ENCODE measurements at places on chromosomes 1 and 21.

DNA sequence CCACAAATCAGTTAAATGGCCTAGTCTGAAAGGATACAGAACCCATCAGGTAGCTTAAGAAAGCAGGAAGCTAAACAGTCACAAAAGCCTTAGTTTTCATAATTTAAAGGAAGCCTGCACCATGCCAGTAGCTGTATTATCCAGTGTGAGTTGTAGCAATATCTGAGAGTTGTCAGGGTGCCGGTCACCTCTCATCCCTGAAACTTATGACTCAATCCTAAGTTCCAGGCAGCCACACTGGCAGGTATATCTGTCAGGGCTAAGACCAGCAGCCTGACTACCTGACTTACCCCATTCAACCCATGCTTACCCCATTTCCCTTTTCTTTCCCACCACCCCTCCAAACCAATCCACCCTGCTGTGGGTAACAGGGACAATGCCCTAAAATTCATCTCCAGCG lies 37.8 kb upstream of the LPAR3 start:
- DNase-seq, result no peak

DNA sequence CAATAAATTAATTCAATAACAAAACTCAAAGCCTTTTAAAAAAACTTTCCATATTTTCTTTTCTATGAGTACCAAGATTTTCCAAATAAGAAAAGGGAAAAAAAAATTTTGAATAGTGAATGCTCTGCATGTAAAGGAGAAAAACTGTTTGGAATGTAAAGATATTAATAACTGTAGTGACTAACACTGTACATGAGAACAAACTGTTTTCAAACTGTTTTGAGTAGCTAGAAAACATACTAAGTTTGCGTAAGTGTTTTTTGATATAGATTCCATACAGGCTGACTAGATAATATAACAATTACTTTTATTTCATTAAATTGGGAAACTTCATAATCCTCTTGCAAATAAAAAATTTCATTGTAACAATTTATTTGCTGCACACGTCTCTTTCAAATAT lies 150.5 kb downstream of the DPYD start:
- DNase-seq, result no peak

DNA sequence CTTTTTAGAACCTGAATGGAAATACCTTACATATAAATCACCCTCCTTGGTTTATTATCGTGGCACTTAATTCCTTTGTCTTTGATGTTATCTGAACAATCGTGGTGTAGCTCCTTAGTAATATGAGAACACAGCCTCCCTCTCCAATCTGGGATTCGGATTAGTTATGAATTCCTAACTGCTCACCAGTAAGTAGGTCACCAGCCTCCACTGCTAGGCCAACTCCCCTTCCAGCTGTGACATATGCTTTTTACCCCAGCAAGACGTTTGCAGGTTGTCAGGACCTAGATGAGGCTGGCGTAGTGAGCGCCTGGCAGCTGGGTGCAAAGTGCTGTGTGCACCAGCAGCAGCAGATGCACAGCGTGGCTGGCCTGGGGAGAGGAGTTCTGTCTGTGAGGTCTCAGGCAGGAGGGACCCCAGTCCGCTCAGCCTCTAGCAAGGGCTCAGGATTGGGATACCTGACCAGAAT lies 38.2 kb downstream of the NTPCR start:
- no peak for DNase-seq

- DNase-seq, result no peak
These were observed 12.9 kb downstream of the TOR3A start for GRCh38 chr1:179094818-179095217.

GRCh38 chr1:63847308-63847910 lies 73.6 kb downstream of the ROR1 start:
- DNase-seq, result no peak

DNA sequence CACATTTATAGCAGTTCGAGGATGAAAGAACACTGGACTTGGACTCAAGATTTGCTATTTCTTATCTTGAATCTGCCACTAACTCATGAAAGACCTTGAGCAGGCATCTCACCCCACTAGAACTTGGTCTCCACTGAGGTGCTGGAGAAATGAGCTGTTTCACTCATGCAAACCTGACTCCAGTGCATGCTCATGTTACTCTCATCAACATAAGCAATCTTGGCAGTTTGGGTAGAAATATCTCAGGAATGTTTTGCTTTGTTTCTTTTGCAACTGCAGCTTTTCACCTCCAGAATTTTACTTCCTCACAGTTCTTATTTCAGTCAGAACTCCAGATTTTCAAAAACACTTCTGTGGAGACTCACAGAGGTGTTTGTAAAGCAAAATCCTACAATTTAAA lies 46.2 kb upstream of the DAB1 start:
- DNase-seq, result no peak

- DNase-seq, result no peak
These were observed 177.9 kb downstream of the IGSF21 start for GRCh38 chr1:18285538-18285924.

GRCh38 chr1:164560121-164560541 lies 1.1 kb downstream of the PBX1 start:
- no peak for DNase-seq

- DNase-seq, result no peak
These were observed 2204.3 kb downstream of the MRPL39 start for GRCh38 chr21:23402929-23403520.

GRCh38 chr1:110710314-110710713 lies 35.6 kb upstream of the KCNA3 start:
- DNase-seq, result no peak

GRCh38 chr1:113605146-113605545 lies 154.1 kb downstream of the PHTF1 start:
- DNase-seq, result no peak

GRCh38 chr1:67677930-67678329 lies 7.1 kb upstream of the GADD45A start:
- DNase-seq, result no peak

- no peak for DNase-seq
These were observed 30.3 kb upstream of the ID3 start for GRCh38 chr1:23589585-23589986.

- no peak for DNase-seq
These were observed 15.7 kb downstream of the GPR157 start for GRCh38 chr1:9112961-9113880.

- no peak for DNase-seq
These were observed at the start of gene LYPD8 for GRCh38 chr1:248755517-248755916. LYPD8 (minus strand) TSS chr1:248755759; CDS start chr1:248751081, 4,678 bp downstream.

DNA sequence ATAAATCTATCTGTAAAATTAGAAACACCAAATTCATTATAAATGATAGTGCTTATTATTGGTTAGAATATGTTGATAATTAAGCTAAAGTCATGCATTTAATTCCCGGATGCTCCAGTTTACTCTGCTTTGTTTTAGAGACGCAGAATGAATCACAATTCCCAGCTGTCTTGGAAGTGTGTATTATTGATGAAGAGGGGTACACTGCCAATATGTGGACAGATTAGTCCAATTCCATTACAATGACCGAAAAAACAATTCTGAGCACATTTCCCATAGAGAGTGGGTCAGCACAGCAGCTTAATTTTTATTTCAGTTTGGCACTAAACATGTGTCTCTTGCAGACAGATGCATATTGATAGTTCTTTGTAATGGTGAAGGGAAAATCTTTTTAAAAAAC lies 146.7 kb downstream of the KCNT2 start:
- DNase-seq, result no peak

DNA sequence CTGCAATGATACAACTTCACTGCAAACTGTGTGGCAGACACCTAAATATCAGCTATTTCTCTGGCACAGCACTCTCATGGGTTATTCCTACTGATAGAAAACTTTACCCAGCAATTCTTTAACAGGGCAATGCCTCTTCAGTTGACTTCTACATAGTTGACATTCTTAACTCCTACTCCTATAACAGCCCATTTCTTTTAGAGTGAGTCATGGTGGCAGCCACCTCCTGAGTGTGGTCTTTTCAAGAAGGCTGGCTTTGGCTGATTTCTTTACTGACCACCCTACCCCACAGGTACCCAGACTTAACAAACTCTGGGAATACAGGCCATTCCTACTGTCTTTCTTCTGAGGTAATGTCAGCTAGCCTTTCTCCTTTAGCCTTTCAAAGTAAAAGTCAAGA lies 805.8 kb upstream of the ADGRL2 start:
- DNase-seq, result no peak

GRCh38 chr21:44353191-44353970 lies at the start of gene TRPM2:
TRPM2 (plus strand) TSS chr21:44353621; CDS start chr21:44353701, 80 bp downstream.
- no peak for DNase-seq

DNA sequence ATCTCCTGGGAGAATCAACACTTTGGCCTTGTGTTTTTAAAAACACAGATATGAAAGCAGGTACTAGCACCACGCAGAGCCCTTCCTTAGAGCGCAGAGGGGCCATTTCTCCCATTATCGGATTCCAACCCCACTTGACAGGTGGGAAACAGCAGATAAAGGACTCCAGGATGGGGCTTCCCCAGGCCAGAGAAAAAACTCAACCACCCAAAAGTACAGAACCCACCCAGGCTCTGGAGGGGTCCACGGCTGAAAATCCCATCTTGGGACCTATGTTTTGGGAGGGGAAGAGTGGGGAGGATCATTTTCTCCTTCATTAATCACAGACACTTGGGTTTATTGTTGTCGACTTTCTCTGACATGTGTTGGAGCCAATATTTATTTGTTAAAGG lies 27.1 kb upstream of the COL18A1 start:
- no peak for DNase-seq

DNA sequence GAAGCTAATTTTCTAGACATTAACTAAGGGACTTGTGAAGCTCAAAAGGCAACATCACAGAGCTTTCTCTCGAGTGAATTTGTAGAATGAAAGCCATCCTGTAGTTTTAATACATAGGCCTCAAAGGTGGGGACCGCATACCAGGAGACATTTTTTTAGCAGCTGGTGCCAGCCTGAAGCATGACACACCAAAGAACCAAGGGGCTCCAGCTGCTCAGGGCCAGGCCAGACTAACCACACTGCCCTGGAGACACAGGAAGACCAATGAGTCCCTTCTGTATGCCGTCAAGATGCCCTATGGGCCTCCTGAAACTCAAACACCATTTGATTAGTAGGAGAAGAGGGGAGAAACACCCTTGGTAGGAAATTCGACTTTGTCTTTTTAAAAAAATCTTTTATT lies 113.9 kb upstream of the CACNA1E start:
- no peak for DNase-seq

DNA sequence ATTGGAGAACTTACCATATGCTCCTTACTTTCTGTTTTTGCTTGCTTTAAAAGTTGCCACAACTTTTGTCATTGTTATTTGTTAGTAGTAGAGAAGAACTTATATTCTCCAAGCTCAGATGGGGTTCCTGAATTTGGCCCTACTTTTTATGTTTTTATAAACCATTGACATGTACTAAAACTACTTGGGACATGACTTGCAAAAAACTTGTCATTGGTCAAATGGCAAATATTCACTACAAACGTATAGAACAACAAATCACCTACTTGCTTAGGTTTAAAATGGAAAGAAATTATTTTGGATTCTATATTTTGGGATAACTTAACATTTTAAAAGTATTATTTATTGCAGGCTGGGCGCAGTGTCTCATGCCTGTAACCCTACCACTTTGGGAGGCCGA lies 32.7 kb downstream of the PIGP start:
- DNase-seq, result no peak

DNA sequence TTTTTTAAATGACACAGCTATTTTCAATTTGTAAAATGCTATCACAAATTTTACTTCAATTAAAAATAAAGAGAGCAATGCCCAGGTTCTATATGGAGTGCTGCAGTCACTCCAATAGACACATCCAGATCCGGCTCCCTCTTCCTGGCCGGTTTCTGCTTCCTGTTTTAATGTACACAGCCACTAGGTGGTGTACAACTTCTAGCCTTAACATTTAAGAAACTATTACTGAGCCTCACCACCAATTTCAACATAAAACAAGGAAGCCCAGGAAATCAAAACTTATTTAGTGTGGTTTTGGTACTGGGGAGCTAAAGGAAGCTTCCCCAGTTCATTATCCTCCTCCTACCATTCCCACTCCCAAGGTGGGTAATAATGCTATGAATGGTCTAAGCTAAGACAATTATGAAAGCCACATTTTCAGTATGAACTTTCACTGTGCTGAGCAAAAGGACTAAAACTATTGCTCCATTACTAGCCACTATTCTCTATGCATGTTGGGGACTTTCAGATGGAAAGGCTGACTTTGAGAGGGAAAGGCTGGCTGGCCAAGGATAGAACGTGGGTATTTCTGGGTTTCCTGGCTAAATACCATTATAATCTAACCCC lies 25.5 kb upstream of the MTMR11 start:
- no peak for DNase-seq

- DNase-seq, result no peak
These were observed 259.8 kb downstream of the LMO4 start for GRCh38 chr1:87588495-87588894.

GRCh38 chr1:246492611-246493245 lies 14.4 kb downstream of the SMYD3 start:
- DNase-seq, result no peak

- DNase-seq, result no peak
These were observed 5.1 kb downstream of the ETS2 start for GRCh38 chr21:38810826-38811164.

DNA sequence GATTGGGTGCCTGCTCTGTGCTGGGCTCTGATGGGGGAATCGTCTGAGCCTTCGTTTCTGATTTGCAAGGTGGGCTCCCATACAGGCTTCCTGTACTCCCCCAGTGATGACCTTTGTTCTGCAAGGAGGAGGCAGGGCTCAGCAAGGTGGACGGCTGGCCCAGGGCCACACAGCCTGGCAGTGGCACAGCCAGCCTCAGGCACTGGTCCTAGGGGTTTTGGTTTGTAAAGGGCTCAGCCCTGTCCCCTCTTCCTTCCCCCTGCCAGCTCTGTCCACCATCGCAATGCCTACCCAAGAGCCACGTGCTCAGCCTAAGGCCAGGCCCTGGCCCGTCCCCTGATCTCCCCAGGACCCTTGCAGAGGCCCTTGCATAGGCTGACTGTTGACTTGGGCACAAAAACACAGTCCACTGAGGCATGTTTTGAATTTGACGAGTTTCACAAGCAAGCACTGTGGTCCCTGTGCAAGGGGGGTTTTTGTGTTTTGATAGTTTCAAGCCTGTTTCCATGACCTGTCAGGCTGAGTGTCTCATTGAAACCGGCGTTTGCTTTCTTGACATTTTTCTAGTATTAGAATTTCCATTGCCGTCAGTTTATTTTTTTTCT lies 39.5 kb upstream of the TNFRSF1B start:
- no peak for DNase-seq

Measured in stimulated activated CD4-positive, alpha-beta T cell treated with anti-CD3 and anti-CD28 coated beads, TNF-alpha, amount 100 ng/mL, for 1 hour (primary cell).